ENCODE measurements at places on chromosomes 12 and 14.
A peak's percentile ranks its signal among the peaks of the same experiment; 100 is the strongest.

DNA sequence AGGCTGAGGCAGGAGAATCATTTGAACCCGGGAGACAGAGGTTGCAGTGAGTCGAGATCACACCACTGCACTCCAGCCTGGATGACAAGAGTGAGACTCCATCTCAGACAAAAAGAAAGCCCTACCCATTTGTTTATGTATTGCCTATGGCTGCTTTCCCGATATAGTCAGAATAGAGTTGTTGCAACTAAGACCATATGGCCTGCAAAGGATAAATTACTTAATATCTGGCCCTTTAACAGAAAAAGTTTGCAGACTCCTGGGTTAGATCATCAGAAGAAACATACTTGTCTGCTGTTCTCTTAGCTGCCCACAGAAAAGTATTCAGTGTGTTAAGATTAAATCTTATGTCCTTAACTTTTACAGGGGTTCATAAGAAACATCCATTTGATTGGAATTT is 122.4 kb upstream of the VASH1 start:
- no peak for DNase-seq

DNA sequence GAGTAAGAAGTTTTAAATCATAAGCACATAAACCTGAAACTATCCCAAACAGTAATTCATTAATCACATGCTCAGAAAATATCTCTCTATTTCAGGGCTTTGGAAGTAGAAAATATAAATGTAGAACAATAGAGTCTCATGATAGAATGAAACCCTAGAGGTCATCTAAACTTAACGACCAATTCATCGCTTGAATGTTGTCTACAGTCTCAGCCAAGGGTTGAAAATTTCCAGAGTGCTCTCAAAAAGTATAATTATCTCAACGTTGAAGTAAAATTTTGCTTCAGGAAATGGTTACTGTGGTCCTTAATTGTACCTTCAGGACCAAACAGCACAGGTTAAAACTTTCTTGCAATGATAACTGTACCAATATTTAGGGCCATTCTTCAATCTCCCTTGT is 1053.6 kb upstream of the SEL1L start:
- DNase-seq: no peak

DNA sequence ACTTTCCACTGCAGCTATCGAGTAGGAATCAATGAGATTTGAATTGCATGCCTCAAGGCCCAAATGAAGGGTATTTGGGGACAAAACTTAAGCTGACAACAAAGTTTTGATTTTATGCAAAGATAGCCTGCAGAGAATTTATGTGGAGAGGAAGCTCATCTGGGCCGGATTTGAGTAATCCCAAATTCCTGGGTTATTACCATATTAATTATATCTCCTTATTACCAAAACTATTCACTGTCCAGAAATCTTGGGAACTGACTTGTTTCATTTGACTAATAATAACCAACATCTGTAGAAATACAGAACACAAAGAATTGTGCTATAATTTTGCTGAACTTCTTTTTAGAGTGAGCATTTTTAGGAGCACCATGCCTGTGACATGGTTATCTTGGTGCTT is 70.4 kb downstream of the KITLG start:
- DNase-seq: no peak

- no peak for DNase-seq
These were observed 44.1 kb downstream of the NIN start for GRCh38 chr14:50786751-50787464.

DNA sequence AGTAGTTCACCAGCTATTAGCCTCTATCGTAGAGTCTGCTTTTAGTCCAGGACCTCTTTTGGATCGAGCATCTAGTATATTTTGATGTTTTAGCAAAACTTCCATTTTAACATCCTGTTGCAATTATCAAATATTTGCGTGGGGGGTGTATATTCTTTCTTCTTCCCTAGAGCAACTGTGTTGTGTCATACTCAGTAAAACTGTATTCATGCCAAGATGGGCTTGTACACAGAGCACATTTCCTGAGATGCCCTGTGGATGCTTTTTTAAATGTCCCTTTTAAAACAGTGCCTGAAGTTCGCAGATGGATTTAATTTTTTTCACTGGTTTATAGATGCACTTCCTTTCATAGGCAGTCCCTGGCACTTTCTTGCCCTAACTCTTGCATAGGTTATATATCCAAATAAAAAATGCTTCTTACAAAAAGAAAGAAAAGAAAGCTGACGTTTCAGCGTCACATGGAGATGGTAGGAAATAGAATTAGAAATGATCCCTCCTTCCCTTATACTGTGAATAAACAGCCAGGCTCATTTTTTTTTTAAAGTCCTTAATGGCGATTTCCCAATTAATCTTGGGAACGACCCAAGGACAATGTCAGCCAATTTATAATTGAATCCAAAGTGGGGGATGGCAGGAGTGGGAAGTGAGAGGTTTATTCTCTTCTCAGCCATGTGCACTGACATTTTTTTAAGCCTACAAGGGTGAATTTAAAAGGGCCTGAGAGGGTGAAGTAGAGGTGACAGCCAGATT is 247.0 kb downstream of the SLC41A2 start:
- no peak for DNase-seq

DNA sequence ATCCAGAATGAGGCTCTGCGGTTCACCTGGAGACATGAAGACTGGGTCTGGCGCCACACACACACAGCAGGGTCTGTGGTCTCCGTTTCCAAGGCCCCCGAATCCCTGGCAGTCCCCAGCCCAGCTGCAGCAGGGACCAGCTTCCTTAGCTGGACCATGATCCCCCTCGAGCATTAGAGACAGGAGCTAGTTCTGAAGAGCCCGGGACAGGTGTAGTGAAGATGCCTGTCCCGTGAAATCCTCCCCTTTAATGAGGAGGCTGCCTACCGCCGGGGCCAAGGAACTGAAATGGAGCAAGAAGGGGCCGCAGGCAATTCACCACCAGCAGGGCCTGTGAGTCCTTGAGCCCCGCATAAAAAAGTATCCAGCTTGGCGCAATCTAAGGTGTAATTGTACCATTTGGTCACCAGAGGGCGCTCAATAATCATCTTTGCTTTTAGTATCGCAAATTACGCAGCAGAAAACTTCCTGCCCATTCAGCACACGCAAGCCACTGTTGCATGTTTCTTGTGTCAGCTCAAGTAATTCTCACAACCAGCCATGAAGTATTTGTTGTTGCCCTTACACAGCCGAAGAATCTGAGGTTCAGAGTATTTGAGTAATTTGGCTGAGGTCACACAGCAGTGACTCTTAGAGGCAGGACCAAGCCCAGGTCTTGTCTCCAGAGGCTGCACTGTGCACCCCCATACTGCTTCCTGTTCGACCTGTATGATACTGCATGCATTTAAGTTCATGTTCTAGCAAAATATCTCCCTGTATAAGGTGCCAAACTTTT is 54.3 kb upstream of the PPP2R5C start:
- peak; percentile 49 for DNase-seq

- DNase-seq: no peak
These were observed 52.6 kb downstream of the CATSPERB start for GRCh38 chr14:91679273-91679672.

- DNase-seq: no peak
These were observed 185.8 kb upstream of the FKBP4 start for GRCh38 chr12:2609020-2609419.

GRCh38 chr14:101490771-101491170 is 70.5 kb upstream of the DIO3 start:
- DNase-seq: no peak

GRCh38 chr12:97854477-97854876 is 391.9 kb downstream of the RMST start:
- DNase-seq: no peak

- no peak for DNase-seq
These were observed 344.0 kb downstream of the TMEM132D start for GRCh38 chr12:129559776-129560175.

Data from activated gamma-delta T cell treated with anti-CD3 and anti-CD28 coated beads, Interleukin-2, amount 50 U/mL, for 16 hours (primary cell).